ENCODE measurements at places on chromosomes 16 and 17. TPM values are rescaled to one million over a fixed set of nuclear protein-coding genes. Genes with fewer than 3 reads are reported as not detected.

- DNase-seq, result no peak
Measured at GRCh38 chr17:82893779-82894178, 54.0 kb upstream of the ZNF750 start.

GRCh38 chr17:64632194-64632593 is 29.9 kb downstream of the SMURF2 start:
- DNase-seq, result no peak

Gene SEZ6
- 0.83 TPM for total RNA-seq

Gene CES4A
- total RNA-seq, result 2.7 TPM

GRCh38 chr16:674968-675883 is at the start of gene RHBDL1:
RHBDL1 (plus strand) TSS chr16:675671; CDS start chr16:675791, 120 bp downstream.
- no peak for DNase-seq

GRCh38 chr17:51435641-51436091 is 175.3 kb downstream of the UTP18 start:
- peak; percentile 75 for DNase-seq

Gene CCL7
- total RNA-seq, result 0.83 TPM

Gene CCL17
- total RNA-seq, result not detected

Gene KRTAP4-4
- total RNA-seq, result not detected

Gene HS3ST4
- total RNA-seq, result not detected

Gene SECTM1
- total RNA-seq, result 10.0 TPM

DNA sequence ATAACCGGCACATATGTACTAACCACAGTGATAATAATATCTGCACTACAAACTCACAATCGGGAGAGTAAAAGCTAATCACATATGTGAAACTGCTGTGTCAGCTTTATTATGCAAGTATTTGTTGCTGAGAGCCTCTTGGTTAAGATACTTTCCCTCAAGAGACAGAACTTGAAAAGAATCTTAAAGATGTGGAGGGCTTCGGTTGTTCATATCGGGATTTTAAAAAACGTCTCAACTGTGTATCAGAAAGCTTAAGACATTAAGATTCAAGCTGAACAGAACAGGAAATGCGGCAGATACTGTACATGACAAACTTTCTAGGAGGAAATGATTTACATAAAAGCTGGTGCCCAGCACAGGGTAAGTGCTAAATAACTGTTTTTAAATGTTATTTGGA is 27.5 kb upstream of the HLF start:
- DNase-seq, result no peak

Gene CDK5RAP3
- total RNA-seq, result 59.5 TPM

DNA sequence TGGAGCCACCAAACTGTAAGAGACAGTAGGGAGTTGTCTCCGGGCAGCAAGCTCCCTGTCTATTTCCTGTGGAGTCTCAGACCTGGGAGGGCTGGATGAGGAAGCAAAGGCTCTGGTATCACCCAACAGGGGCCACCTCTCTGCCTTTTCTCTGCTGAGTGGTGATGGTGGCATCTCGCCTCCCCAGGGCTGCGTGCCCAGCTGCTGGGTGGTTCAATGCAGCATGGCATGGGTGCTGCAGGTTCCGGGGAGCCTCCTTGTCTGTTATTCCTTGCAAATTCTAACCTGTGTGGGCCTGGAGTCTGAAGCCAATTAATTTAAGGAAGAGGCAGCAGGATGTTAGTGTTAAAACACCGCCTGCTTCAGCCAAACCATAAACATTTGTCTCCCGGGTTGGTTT is 78.2 kb downstream of the CCDC182 start:
- no peak for DNase-seq

GRCh38 chr17:81821603-81822311 is 11.3 kb downstream of the MCRIP1 start:
- no peak for DNase-seq

- no peak for DNase-seq
Measured at GRCh38 chr16:2082983-2083364, 35.2 kb downstream of the TSC2 start.

DNA sequence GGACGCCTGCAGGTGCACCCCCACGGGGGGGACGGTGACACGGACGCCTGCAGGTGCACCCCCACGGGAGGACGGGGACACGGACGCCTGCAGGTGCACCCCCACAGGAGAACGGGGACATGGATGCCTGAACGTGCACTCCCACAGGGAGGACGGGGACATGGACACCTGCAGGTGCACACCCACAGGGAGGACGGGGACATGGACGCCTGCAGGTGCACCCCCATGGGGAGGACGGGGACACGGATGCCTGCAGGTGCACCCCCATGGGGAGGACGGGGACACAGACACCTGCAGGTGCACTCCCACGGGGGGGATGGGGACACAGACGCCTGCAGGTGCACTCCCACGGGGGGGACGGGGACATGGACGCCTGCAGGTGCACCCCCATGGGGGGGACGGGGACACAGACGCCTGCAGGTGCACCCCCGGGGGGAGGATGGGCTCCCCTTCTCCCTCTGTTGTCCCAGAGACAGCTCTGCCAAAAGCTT is 114.5 kb upstream of the METRNL start:
- DNase-seq, result no peak

Gene PIPOX
- 5.6 TPM for total RNA-seq

DNA sequence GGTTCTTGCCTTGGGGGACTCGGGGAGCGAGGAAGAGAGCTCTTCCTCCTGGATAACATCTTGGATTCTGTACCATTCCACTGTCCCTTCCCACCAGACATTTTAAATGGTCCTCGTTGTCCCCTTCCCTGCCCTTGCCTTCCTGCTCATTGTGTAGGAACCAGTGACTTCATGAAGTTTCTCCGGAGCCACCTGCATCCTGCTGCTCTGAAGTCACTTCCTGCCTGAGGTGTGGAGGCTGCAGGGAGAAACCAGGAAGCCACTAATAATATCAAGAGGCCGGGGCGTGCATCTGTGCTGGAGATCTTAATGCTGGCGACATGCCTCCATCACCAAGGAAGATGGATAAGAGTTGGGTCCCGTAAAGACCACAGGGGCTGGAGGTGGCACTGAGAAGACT is 6.2 kb upstream of the SLC16A13 start:
- DNase-seq, result no peak

Gene SLC5A10
- not detected for total RNA-seq

DNA sequence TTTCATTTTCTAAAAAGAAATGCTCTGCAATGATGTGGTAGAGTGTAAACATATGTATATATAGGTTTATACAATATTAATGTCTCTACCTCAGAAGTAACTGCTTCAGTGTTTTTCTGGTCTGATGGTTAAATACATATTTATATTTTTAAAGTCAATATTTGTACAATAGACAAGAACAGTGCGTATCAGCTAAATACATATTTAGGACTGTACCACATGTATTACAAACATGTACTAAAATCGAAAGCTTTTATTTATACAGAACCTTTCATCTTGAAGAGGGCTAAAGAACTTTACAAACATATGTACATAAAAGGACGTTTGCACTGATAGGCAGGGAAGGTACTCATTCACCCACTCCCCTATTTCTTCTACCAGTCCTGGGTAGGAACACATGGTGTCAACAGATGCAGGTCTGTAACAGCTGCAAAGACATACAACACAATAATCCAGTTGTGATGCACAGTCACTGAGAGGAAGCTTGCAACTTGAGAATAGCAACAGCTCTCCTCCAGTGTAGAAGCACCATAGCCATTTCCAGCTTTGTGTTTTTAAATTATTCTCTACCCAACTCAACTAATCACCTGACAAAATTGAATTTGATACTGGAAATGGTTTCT is 206.9 kb upstream of the C17orf78 start:
- no peak for DNase-seq

Gene HOXB5
- total RNA-seq, result 0.19 TPM

DNA sequence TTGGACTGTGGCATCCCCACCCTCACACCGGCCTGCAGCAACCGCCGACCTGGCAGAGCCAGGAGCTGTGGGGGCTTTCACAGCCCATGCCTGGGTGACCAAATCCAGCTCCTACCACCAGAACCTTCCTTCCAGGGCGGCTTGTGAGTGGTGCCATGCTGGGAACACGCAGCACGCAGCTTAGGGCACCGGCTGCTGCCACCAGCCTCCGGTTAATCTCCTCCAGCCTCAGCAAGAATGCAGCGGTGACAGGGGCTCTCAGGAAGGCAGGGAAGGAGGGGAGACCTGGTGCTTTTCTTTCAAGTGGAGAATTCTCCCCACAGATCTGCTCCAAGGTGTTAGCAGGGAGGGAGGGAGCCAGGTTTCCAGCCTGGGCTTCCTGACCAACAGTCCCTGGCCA is 32.3 kb upstream of the ANKRD40CL start:
- no peak for DNase-seq

Data from esophagus muscularis mucosa (tissue), 4 donors.